ENCODE measurements at places on chromosomes 6 and 20.

DNA sequence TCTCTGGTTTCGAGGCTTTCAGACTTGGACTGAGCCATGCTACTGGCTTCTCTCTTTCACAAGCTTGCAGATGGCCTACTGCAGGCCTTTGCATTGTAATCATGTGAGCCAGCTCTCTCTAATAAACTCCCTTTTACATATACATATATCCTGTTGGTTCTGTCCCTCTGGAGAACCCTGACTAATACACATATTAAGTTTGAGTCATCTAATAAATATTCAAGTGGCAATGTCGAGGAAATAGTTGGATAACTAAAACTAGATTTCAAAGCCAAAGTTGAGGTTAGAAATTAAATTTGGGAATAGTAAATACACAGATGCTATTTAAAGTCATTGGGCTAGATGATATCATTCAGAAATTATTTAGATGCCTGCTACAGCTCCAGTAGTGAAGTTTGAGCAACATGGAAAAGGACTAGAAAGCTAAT is 1343.4 kb downstream of the GRIK2 start:
- no peak for DNase-seq

DNA sequence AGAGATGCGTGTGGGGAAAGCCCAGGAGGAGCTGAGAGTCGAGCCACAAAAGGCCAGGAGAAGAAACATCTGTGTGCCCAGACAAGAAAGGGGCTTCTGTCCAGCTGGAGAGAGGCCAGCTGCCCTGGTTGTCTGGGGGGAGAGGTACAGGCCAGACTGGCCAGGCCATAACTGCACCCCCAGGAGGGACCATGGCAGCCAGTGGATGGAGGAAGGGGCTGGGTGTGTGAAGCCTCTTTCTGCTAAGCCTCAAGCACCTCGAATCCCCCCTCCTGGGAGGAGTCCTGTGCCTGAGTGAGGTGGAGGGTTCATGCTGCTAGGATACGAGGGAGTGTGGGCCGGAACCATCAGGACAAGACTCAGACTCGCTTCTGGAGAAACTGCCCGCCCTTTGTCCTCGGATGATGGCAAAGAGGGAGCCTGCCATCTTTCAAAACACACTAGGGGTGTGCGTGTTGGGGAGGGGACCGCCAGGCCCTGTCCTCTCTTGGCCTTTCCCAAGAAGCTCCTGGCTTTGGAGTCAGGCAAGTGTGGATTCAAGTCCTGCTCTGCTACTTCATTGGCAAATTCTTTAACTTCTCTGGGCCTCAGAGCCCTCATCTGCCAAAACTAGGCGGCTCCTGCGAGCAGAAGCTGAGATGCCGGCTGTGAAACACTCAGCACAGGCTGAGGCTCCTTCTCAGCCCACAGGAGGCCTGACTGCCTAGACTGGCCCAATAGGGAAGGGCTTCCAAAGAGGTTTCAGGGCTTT is 90.3 kb downstream of the ASXL1 start:
- DNase-seq: no peak

DNA sequence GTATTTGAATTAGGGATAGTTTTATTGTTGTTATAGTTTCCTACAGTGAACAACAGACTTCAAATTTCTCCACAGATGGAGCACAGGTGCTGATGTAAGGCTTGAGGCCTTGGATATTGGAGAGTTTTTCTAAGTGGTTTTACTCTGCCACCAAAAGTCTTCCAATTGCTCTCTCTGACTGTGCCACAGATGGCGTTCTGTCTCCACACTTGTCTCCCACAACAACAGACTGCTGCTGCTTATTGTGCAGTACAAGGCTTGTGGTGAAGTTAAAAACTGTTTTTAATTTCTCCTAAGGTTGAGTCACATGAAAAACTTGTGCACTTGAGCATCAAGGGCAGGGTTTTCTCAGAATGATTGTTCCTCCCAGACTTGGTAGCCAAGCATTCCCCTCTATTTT is 460.9 kb upstream of the KHDRBS2 start:
- DNase-seq: no peak

DNA sequence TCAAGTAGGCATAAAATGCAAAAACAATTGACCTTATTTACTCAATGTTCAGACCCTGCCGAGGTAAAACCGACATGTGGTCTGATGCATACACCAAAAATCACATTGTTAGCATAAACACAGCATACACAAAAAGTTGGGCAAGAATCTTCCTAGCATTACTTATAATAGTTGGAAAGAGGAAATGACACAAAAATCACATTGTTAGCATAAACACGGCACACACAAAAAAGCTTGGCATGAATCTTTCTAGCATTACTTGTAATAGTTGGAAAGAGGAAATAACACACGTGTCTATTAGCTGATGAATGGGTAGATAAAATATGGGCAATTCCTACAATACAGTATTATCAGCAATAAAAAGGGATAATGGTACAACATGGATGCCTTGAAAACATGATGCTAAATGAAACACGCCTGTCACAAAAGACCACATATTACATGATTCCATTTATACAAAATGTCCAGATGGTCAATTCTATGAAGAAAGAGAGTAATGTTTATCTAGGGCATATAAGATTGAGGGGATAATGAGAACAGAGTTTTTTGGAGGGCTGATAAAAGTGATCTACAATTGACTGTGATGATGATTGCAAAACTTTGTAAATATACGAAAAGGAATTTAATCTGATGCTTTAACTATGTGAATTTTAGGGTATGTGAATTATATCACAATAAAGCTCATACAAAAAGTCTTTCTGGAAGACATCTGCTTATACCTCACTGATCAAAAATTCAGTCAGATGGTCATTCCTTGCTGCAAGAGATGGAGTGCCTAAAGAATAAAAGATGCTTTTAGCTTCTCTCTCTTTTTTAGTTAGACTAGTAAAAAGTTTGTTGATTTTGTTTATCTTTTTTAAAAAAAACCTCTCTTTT is 1019.5 kb upstream of the CITED2 start:
- no peak for DNase-seq

GRCh38 chr6:147855803-147856482 is 347.5 kb downstream of the SAMD5 start:
- DNase-seq: no peak

GRCh38 chr6:147507162-147508041 is 1.1 kb upstream of the SAMD5 start:
- no peak for DNase-seq

GRCh38 chr6:20252311-20252710 is 40.0 kb upstream of the MBOAT1 start:
- DNase-seq: no peak
